ENCODE measurements at places on chromosomes 2 and 18.

GRCh38 chr2:134441153-134441863 lies 187.4 kb downstream of the MGAT5 start:
- no peaks in the 10 kb centered on the region for H3K27me3 ChIP-seq
- no peak overlapping the region for H3K27ac ChIP-seq
- peaks cover 59% of the 10 kb centered on the region for H3K36me3 ChIP-seq
- no peaks in the 10 kb centered on the region for H3K4me1 ChIP-seq
- DNase-seq, result no peak

DNA sequence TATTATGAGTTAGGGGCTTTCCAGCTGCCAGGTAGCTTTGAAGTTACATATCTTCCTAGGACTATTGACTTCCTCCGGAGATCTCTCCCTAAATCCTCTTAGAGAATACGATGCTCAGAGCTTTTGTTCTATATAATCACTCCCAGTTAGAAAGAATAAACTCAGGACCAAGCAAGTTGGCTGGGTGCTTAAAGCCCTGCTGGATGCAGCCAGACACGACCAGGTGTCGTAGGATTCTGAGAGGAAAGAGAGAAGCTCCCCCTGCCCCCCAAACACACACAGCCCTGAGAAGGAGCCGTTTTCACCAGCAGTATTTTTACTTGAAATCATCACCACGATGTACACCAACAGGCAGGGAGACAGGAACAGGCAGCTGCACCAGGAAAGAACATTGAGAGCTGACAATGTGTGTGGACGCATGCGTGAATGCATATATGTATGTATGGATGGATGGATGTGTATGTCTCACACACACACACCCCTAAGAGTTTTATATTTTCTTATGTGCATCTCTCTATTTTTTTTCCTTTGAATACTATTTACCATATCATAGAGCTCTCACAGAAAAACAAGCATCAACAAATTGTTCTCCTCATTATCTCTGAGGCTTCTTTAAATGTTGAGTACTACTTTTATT lies 382.6 kb downstream of the EPHA4 start:
- no peak for DNase-seq
- no peaks in the 10 kb centered on the region for H3K36me3 ChIP-seq
- no peak overlapping the region for H3K4me3 ChIP-seq
- H3K27ac ChIP-seq, result no peak overlapping the region
- H3K27me3 ChIP-seq, result no peaks in the 10 kb centered on the region

DNA sequence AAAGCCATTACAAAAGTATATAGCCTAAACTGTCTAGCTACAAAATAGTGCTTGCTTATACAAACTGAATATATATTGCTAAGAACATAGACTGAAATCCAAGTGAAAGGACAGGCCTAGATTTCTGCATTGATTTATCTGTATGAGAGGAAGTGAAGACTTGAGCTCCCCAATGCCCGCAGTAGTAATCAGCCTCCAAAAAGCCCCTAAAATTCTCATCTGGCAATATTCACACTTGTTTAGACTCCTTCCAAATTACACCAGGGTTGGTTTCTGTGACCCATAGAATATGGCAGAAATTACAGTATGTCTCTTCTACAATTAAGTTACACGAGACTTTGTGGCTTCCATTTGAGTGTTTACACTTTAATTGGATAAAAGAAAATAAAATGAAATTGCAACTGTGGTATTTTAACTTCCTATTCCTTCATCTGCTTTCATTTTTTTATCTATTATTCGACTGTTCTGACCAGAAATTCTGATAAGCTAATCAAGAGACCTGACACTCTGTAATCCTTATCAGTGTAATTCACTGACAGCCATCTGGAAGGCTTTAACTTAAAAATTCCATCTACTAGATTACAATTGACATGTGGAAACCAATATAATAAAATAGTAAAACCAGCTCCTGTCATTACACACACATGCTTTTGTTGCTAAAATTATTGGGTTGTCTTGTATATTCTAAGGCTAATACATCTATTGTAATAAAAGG lies 21.1 kb downstream of the ABCB11 start:
- no peaks in the 10 kb centered on the region for H3K36me3 ChIP-seq
- no peak overlapping the region for H3K27ac ChIP-seq
- H3K27me3 ChIP-seq, result no peaks in the 10 kb centered on the region

GRCh38 chr2:160375802-160376469 lies 117.7 kb downstream of the RBMS1 start:
- no peak overlapping the region for H3K27ac ChIP-seq
- H3K4me3 ChIP-seq, result no peak overlapping the region
- DNase-seq, result no peak
- no peaks in the 10 kb centered on the region for H3K27me3 ChIP-seq

DNA sequence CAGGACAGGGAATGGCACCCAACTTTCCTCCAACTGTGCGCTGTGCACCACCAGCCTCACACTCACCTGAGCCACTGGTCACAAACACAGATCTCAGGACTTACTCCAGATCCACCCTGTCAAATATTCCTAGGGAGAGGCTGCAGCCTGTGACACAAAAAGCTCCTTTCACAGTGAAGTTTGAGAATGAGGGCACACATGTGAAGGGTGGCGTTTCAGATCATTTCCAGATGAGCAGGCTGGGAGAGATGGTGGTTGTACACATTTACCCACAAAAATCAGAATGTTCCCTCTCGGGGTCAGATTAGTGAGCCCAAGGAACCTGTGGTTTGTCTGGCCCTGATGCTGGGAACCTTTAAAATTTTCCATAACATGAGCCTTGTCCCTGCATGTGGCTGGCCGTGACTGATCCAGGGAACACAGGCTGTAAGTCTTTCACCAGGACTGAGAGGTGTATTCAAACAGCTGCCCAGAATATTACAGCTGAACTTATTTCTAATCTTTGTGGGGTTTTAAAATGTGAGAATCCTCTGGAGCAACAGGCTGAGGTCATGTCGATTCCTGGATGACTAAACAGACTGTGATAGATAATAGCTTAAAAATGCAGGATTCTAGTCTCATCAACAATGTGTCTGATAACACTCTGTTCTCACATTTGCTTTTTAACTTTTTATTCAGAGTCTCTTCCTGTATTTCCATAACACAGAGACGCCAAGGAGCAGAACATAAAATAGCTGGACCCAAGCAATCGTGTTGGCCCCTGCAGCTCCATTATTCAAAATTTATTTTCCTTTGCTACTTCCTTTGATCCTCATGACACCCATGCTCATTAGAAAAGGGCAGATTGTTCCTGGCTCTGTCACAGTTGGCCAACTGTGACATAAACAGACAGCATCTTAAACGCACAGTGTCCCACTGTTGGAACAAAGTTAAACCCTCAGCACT lies 35.5 kb downstream of the IL1R2 start:
- no peaks in the 10 kb centered on the region for H3K36me3 ChIP-seq
- H3K4me1 ChIP-seq, result no peaks in the 10 kb centered on the region
- peak overlapping the region; percentile 36 for H3K27ac ChIP-seq
- H3K27me3 ChIP-seq, result no peaks in the 10 kb centered on the region

DNA sequence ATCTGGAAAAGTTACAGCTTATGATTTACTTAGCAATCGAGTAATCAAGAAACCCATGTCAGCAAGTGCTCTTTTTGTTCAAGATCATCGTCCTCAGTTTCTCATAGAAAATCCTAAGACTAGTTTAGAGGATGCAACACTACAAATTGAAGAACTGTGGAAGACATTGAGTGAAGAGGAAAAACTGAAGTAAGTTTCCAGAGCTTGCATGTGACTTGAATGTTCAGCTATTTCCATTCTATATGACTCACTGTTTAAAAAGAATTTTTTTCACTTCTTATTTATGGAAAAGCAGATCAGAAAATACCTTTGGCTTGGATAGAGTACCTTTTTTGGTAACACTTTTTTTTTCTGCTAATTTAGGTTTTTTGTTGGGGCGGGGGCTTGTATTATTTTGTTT lies 70.7 kb downstream of the PMS1 start:
- H3K27ac ChIP-seq, result no peak overlapping the region
- no peaks in the 10 kb centered on the region for H3K4me1 ChIP-seq
- no peak for DNase-seq
- peaks cover 5% of the 10 kb centered on the region for H3K36me3 ChIP-seq
- H3K27me3 ChIP-seq, result no peaks in the 10 kb centered on the region

- no peaks in the 10 kb centered on the region for H3K27me3 ChIP-seq
- H3K4me3 ChIP-seq, result no peak overlapping the region
- no peaks in the 10 kb centered on the region for H3K36me3 ChIP-seq
- DNase-seq, result no peak
These were observed 96.7 kb downstream of the CRACDL start for GRCh38 chr2:98839292-98839691.

GRCh38 chr2:168992591-168993349 lies 38.4 kb downstream of the ABCB11 start:
- H3K4me1 ChIP-seq, result no peaks in the 10 kb centered on the region
- no peak for DNase-seq
- H3K27ac ChIP-seq, result no peak overlapping the region
- H3K36me3 ChIP-seq, result no peaks in the 10 kb centered on the region
- H3K27me3 ChIP-seq, result no peaks in the 10 kb centered on the region

GRCh38 chr18:8960740-8961657 lies 141.5 kb upstream of the NDUFV2 start:
- DNase-seq, result no peak
- H3K4me1 ChIP-seq, result no peaks in the 10 kb centered on the region
- no peaks in the 10 kb centered on the region for H3K36me3 ChIP-seq

GRCh38 chr2:238915596-238915995 lies 67.7 kb downstream of the TWIST2 start:
- H3K27ac ChIP-seq, result no peak overlapping the region
- H3K27me3 ChIP-seq, result no peaks in the 10 kb centered on the region
- H3K36me3 ChIP-seq, result no peaks in the 10 kb centered on the region
- DNase-seq, result no peak
- H3K4me3 ChIP-seq, result no peak overlapping the region

- H3K27me3 ChIP-seq, result no peaks in the 10 kb centered on the region
- H3K4me1 ChIP-seq, result no peaks in the 10 kb centered on the region
- no peak overlapping the region for H3K4me3 ChIP-seq
- no peak for DNase-seq
These were observed 162.3 kb downstream of the ACKR3 start for GRCh38 chr2:236731767-236732580.

- H3K36me3 ChIP-seq, result peaks cover 15% of the 10 kb centered on the region
- H3K4me3 ChIP-seq, result no peak overlapping the region
- H3K27me3 ChIP-seq, result no peaks in the 10 kb centered on the region
- no peak overlapping the region for H3K27ac ChIP-seq
- no peak for DNase-seq
These were observed 7.4 kb downstream of the MCEE start for GRCh38 chr2:71122387-71123298.

GRCh38 chr18:32242395-32242794 lies 52.6 kb downstream of the MEP1B start:
- no peak overlapping the region for H3K27ac ChIP-seq
- H3K4me3 ChIP-seq, result no peak overlapping the region
- H3K27me3 ChIP-seq, result no peaks in the 10 kb centered on the region
- no peaks in the 10 kb centered on the region for H3K4me1 ChIP-seq
- DNase-seq, result no peak

- no peaks in the 10 kb centered on the region for H3K27me3 ChIP-seq
- DNase-seq, result no peak
- H3K4me3 ChIP-seq, result no peak overlapping the region
- no peaks in the 10 kb centered on the region for H3K4me1 ChIP-seq
- no peaks in the 10 kb centered on the region for H3K36me3 ChIP-seq
These were observed 326.9 kb upstream of the UBE2E3 start for GRCh38 chr2:180653481-180653880.

GRCh38 chr2:190657474-190658255 lies 8.8 kb downstream of the NAB1 start:
- no peak overlapping the region for H3K27ac ChIP-seq
- H3K4me1 ChIP-seq, result peaks cover 7% of the 10 kb centered on the region
- no peak overlapping the region for H3K4me3 ChIP-seq
- peaks cover 12% of the 10 kb centered on the region for H3K36me3 ChIP-seq

- H3K27me3 ChIP-seq, result no peaks in the 10 kb centered on the region
- H3K36me3 ChIP-seq, result no peaks in the 10 kb centered on the region
- no peaks in the 10 kb centered on the region for H3K4me1 ChIP-seq
- no peak for DNase-seq
- no peak overlapping the region for H3K27ac ChIP-seq
These were observed 305.9 kb upstream of the TMEFF2 start for GRCh38 chr2:192500550-192501200.

GRCh38 chr18:48695671-48696070 lies 156.8 kb downstream of the CTIF start:
- no peak overlapping the region for H3K4me3 ChIP-seq
- H3K27ac ChIP-seq, result no peak overlapping the region
- no peak for DNase-seq

- H3K36me3 ChIP-seq, result no peaks in the 10 kb centered on the region
- no peak for DNase-seq
- H3K27ac ChIP-seq, result no peak overlapping the region
- no peaks in the 10 kb centered on the region for H3K4me1 ChIP-seq
These were observed 201.0 kb upstream of the SP5 start for GRCh38 chr2:170514140-170514539.

- no peaks in the 10 kb centered on the region for H3K36me3 ChIP-seq
- H3K27me3 ChIP-seq, result no peaks in the 10 kb centered on the region
- no peak overlapping the region for H3K4me3 ChIP-seq
- DNase-seq, result no peak
These were observed 1928.8 kb upstream of the CELF4 start for GRCh38 chr18:39494211-39494896.

- no peaks in the 10 kb centered on the region for H3K27me3 ChIP-seq
- peak overlapping the region; percentile 18 for H3K27ac ChIP-seq
- DNase-seq, result no peak
- no peaks in the 10 kb centered on the region for H3K36me3 ChIP-seq
- H3K4me1 ChIP-seq, result no peaks in the 10 kb centered on the region
These were observed 142.5 kb upstream of the GATA6 start for GRCh38 chr18:22026889-22027288.

GRCh38 chr18:22337306-22337705 lies 80.4 kb downstream of the CTAGE1 start:
- H3K4me1 ChIP-seq, result no peaks in the 10 kb centered on the region
- H3K36me3 ChIP-seq, result no peaks in the 10 kb centered on the region
- no peak overlapping the region for H3K27ac ChIP-seq
- DNase-seq, result no peak
- H3K27me3 ChIP-seq, result no peaks in the 10 kb centered on the region
- H3K4me3 ChIP-seq, result no peak overlapping the region

GRCh38 chr2:50260886-50261285 lies 771.0 kb downstream of the NRXN1 start:
- no peak for DNase-seq
- no peak overlapping the region for H3K27ac ChIP-seq
- no peaks in the 10 kb centered on the region for H3K27me3 ChIP-seq
- no peaks in the 10 kb centered on the region for H3K4me1 ChIP-seq

DNA sequence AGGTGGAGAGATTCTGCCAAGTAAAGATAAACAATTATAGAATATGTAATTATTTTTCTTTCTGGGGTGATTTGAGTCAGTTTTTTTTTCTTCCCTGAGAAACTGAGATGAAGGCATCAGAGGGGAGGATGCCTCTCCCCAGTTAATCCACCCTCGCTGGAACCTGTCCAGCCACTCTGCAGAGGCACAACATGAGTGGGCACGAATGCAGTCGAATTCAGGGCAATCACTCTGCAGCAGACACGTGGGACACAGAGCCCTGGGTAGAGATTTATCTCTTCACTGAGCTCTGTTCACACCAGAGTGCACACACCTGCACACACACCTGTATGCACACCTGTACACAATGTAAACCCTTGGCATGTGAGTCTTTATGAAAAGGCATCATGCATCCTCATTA lies 154.2 kb downstream of the DCDC2C start:
- H3K36me3 ChIP-seq, result no peaks in the 10 kb centered on the region
- H3K27me3 ChIP-seq, result no peaks in the 10 kb centered on the region
- no peaks in the 10 kb centered on the region for H3K4me1 ChIP-seq
- H3K4me3 ChIP-seq, result no peak overlapping the region
- H3K27ac ChIP-seq, result no peak overlapping the region

GRCh38 chr2:241111440-241111805 lies 9.3 kb upstream of the MTERF4 start:
- H3K36me3 ChIP-seq, result peaks cover 40% of the 10 kb centered on the region
- no peak overlapping the region for H3K4me3 ChIP-seq
- no peaks in the 10 kb centered on the region for H3K4me1 ChIP-seq
- no peaks in the 10 kb centered on the region for H3K27me3 ChIP-seq
